ENCODE measurements at places on chromosomes 5 and 9.
A peak's percentile ranks its signal among the peaks of the same experiment; 100 is the strongest.

GRCh38 chr9:93818827-93819472, 136.2 kb downstream of the BARX1 start:
- DNase-seq, result no peak

GRCh38 chr5:83209963-83210362, 132.6 kb downstream of the XRCC4 start:
- no peak for DNase-seq

DNA sequence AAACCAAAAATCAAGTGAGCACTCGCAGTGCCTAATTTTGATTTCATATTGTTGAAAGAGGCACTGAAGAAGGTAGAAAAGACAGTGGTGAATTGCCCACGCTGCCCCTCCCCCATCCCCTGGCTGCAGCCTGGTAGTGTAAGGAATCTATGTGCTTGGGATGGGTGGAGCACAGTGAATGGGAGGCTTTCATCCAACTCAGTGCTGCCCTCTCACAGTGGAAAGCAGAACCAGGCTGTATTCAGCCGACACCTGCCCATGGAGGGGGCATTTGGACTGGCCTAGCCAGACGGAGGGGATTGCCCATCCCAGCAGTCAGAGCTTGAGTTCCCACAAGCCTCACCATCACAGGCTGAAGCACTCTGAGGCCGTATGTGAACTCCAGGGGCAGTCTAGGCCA, 800.4 kb upstream of the DMAC1 start:
- no peak for DNase-seq

DNA sequence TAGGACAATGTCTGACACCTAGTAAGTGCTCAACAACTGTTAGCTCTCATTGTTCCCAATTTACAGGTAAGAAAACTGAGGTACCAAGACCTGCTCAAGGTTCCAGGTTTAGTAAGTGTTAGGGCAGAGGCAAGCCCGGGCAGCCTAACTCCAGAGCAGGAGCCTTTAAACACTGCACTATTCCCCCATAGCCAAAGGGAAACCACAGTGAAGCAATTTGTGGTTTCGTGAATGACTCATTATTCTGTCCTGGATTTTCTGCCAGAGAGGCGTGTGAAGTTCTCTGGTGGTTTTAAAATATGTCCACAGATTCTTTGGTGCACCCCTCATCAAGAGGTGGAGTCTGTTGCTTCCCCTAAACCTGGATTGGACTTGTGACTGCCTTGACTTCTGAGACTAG, 1.0 kb upstream of the MCC start:
- DNase-seq, result peak; percentile 63

GRCh38 chr5:145902421-145902820, 29.6 kb upstream of the GRXCR2 start:
- no peak for DNase-seq

- no peak for DNase-seq
Observed at GRCh38 chr9:134233022-134233421, 68.7 kb upstream of the RNU6ATAC start.

GRCh38 chr5:28473531-28474107, 1435.2 kb upstream of the CDH9 start:
- no peak for DNase-seq

GRCh38 chr5:111347021-111347420, 122.8 kb downstream of the CAMK4 start:
- no peak for DNase-seq

GRCh38 chr5:178475422-178475821, 114.8 kb downstream of the COL23A1 start:
- no peak for DNase-seq

- no peak for DNase-seq
Observed at GRCh38 chr5:146565764-146566367, 49.9 kb upstream of the GPR151 start.

GRCh38 chr9:128439273-128439672, 16.5 kb upstream of the ODF2 start:
- DNase-seq, result no peak

- peak; percentile 10 for DNase-seq
Observed at GRCh38 chr5:79590396-79590999, 21.7 kb upstream of the TENT2 start.

GRCh38 chr9:92414566-92414965, 9.7 kb downstream of the OMD start:
- DNase-seq, result no peak

- DNase-seq, result no peak
Observed at GRCh38 chr5:107630184-107630583, 40.6 kb downstream of the EFNA5 start.

All from GDM1 (cell line).